Stimulated activated CD8-positive, alpha-beta memory T cell treated with anti-CD3 and anti-CD28 coated beads, Interleukin-4, amount 100 ng/mL, for 1 hour (primary cell): ENCODE measurements at places on chromosomes 1 and 21.

DNA sequence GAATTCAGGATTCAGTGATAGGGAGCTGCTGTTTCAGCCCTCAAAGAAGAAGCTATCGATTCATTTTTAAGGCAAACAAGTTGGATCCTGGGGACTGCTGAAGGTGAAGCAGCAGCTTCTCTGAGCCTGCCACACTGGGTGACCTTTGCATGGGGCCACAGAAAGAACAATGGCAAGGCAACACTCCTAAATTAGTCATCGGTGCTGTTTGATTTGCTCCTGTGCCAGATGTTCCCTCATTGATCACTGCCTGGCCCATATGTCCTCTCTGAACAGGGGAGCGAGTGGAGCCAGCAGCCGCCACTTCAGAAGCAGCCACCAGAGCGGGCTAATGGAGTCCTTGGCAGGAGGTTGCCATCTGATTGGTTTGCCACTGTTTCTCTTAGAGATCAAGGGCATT lies 391.5 kb downstream of the NTNG1 start:
- DNase-seq: no peak

DNA sequence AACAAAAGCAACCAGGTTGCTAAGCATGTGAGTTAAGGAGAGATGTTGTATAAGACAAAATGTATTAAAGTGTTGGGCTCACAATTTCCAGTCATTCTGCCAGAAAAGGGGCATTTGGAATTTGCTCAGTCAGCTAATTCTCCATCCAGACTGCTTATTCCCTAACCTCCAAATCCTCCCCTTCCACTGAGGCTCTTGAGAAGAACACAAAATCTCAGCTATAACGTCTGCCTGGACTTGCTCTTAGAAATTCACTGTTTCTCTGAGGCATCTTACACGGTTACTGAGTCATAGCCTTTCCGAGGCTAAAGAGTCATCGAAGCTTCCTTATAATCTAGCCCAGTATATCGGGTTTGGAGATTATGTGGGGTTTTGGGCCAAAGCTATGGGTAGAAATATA lies 548.2 kb upstream of the ADGRL4 start:
- no peak for DNase-seq

DNA sequence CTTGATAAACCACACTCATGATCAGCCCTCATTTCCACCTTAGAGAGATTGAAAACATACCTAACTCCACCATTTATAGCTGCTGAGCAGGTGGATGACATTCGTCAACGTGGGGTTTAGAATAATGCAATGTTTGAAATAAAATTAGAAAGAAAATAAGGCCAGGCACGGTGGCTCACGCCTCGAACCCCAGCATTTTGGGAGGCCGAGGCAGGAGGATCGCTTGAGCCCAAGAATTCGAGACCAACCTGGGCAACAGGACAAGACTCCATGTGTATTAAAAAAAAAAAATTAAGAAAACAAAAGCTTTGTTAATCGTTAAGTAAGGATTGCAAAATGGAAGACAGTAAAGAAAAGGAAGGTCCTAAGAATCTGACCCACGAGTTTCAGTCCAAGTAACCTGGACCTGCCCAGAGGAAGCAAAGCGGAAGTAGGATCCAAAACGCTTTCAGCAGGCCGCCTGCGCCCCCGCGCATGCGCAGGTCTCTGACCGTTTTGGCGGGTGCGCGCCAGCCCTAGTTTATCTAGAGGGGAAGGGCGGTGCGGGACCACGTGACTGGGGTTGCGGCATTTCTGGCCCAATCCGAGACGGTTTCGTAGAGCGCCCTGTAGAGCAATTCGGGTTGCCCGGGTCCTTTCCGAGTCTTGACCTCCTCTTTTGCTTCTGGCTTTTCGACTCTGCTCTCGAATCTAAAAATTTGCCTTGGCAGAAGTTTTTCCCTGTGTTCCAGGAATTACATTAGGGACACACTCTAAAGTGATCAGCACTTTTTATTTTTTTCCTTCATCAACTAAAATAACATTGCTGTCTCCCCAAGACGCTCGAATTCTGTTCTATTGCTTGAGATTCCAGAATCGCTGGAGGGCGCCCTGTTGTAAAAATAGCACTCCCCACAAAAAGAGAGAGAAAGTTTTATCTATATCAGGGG lies 22.5 kb downstream of the ANP32E start:
- DNase-seq: peak; percentile 77

- no peak for DNase-seq
These were observed 689.6 kb downstream of the USP25 start for GRCh38 chr21:16419188-16419921.

DNA sequence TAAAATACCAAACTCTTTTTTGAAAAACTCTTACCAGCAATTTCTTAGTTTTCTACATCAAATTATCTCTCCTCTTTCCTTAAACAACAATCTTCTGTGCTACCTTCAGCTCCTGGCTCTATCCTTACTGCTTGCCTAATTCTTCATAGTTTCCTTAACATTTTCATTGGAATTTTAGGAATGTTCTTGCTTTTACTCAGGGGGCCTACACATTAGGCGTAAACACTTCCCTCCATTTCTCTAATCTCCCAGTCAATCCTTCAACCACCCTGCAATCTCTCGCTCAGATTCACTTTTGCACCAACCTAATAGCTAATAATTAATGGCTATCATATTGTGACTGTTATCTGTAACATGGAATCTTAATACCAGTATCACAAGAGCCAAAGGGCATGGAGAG lies 50.1 kb downstream of the ADAMTS5 start:
- no peak for DNase-seq

- no peak for DNase-seq
These were observed 62.2 kb downstream of the OBSCN start for GRCh38 chr1:228270032-228270431.

DNA sequence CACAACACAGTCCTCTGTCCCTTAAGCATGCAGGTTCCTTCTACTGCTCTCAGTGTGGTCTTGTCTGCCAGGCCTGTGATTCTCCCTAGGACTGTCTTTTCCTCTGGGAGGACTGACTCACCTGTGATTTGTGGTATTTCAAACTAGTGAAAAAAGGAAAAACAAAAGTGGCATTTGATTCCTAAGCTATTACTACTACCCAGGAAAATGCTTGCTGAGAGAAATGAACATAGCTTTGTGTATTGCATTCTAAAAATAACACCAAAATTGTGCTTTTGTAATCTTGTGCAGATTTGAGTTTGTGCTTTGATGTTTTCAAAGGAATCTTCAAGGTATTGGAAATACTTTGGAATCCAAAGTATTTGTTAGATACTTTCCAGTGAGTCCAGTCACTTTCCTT lies 57.0 kb downstream of the GPR161 start:
- DNase-seq: no peak

DNA sequence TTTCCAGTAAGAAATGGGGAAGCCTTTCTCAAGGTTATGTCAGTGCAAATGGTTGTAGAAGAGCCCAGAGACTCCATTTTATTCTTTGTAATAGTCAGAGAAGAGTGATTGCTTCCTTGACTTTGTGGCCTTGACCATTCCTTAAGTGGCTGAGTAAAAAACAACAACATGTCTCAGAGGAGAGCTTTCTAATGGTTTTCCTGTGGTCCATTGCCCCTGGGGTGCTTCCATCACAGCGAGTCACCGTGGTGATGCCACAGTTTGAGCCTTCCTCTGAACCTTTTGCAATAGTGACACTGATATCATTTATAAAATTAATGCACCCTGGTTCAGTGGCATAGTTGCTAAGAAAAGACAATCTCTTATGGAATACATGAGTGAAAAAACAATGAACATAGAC lies 38.6 kb downstream of the PAPPA2 start:
- no peak for DNase-seq

- DNase-seq: no peak
These were observed 14.6 kb upstream of the UMODL1 start for GRCh38 chr21:42056468-42056867.
